ENCODE measurements at places on chromosomes 13 and 19.
A peak's percentile ranks its signal among the peaks of the same experiment; 100 is the strongest.

- no peak for DNase-seq
- H3K36me3 ChIP-seq = no peaks in the 10 kb centered on the region
- no peaks in the 10 kb centered on the region for H3K27me3 ChIP-seq
- no peak overlapping the region for H3K4me3 ChIP-seq
These were observed 89.0 kb upstream of the SPATA13 start for GRCh38 chr13:24071423-24072075.

- H3K36me3 ChIP-seq = no peaks in the 10 kb centered on the region
- no peak for DNase-seq
- no peak overlapping the region for H3K4me3 ChIP-seq
- H3K4me1 ChIP-seq = no peaks in the 10 kb centered on the region
These were observed 515.7 kb downstream of the TBC1D4 start for GRCh38 chr13:74966275-74966674.

GRCh38 chr13:113357529-113357928 is 6.4 kb downstream of the GRTP1 start:
- H3K4me1 ChIP-seq = no peaks in the 10 kb centered on the region
- H3K4me3 ChIP-seq = no peak overlapping the region
- no peaks in the 10 kb centered on the region for H3K36me3 ChIP-seq
- H3K27ac ChIP-seq = no peak overlapping the region
- no peak for DNase-seq

DNA sequence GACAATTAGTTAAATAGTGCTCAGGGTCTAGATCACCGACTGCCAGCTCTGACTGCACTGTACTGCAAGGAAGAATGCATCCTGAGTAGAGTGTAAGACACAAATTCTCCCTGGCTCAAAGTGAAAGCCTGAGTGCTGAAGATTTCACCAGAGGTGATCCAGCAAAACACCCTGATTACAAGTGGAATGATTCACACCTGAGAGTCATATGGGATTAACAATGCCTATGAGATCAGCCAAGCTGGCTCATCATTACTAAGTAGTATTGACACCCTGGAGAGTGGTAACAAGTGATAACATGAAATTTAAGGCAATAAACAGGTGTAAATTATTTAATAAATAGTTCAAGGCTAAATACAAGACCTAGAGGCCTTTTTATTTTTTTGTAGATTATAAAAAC is 403.8 kb upstream of the PRR20A start:
- no peak for DNase-seq
- H3K4me3 ChIP-seq = no peak overlapping the region
- H3K27me3 ChIP-seq = no peaks in the 10 kb centered on the region
- no peaks in the 10 kb centered on the region for H3K4me1 ChIP-seq
- H3K27ac ChIP-seq = no peak overlapping the region

DNA sequence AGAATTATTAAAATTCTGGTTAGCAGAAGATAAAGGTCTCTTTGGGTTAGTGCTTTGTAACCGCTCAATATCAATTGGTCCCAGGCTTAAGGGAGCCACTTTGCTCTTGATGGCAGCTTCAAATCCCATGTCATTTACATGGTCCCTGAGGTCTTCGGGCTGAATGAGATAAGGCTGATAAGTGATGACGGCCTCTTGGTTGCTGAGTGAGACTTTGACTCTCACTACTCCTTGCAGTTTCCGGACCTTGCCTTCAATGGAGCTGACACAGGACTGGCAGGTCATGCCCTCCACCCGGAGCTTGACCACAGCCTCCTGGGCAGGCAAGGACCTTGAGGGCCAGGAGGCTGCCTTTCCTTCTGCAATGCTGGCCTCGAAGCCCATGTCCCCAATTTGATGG is 36.8 kb downstream of the ATP7B start:
- no peak overlapping the region for H3K4me3 ChIP-seq
- no peaks in the 10 kb centered on the region for H3K27me3 ChIP-seq
- peaks cover 20% of the 10 kb centered on the region for H3K4me1 ChIP-seq
- no peak overlapping the region for H3K27ac ChIP-seq
- peaks cover 5% of the 10 kb centered on the region for H3K36me3 ChIP-seq
- DNase-seq = no peak

DNA sequence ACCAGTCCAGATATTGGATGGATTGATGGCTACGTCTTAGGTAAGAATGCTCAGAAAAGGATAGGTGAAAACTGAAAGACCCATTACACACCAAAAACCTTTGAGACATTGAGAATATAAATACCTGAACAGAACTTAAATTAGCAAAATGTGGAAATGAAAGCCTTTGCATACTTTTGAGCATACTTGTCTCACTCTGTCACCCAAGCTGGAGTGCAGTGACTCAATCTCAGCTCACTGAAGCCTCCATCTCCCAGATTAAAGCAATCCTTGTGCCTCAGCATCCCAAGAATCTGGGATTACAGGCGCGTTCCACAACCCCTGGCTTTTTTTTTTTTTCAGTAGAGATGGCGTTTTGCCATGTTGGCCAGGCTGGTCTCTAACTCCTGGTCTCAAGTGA is 695.3 kb downstream of the DACH1 start:
- H3K27ac ChIP-seq = no peak overlapping the region
- H3K27me3 ChIP-seq = no peaks in the 10 kb centered on the region
- H3K4me3 ChIP-seq = no peak overlapping the region
- no peak for DNase-seq

- H3K4me3 ChIP-seq = no peak overlapping the region
- no peaks in the 10 kb centered on the region for H3K27me3 ChIP-seq
- no peak for DNase-seq
- H3K36me3 ChIP-seq = no peaks in the 10 kb centered on the region
- no peaks in the 10 kb centered on the region for H3K4me1 ChIP-seq
These were observed 46.3 kb downstream of the ZNF724 start for GRCh38 chr19:23203841-23204344.

- H3K27ac ChIP-seq = no peak overlapping the region
- H3K27me3 ChIP-seq = no peaks in the 10 kb centered on the region
- H3K4me3 ChIP-seq = no peak overlapping the region
- no peaks in the 10 kb centered on the region for H3K36me3 ChIP-seq
These were observed 24.0 kb downstream of the RNF6 start for GRCh38 chr13:26198116-26198515.

GRCh38 chr13:39371706-39372105 is 231.3 kb downstream of the LHFPL6 start:
- H3K4me3 ChIP-seq = no peak overlapping the region
- no peaks in the 10 kb centered on the region for H3K36me3 ChIP-seq
- H3K27ac ChIP-seq = no peak overlapping the region
- no peak for DNase-seq
- H3K4me1 ChIP-seq = no peaks in the 10 kb centered on the region
- H3K27me3 ChIP-seq = no peaks in the 10 kb centered on the region

DNA sequence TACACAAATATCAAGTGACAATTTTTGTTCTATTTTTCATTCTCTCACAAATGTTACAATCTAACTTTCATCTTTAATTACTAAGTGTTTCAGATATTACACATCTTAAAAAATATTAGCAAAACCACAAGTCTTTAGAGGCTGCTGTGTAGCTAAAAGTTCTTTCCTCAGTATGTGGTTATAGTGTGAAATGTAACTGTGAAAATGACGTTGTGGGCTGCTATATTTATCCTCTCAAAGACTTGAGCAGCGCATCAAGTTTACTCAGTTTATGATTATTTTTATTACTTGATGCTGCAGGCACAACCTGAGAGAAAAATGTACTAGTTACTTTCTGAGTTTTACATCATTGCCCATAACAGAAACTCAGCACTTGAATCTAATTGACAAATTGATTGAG is 2860.6 kb upstream of the PCDH20 start:
- H3K27me3 ChIP-seq = no peaks in the 10 kb centered on the region
- H3K27ac ChIP-seq = no peak overlapping the region
- no peak overlapping the region for H3K4me3 ChIP-seq
- H3K4me1 ChIP-seq = no peaks in the 10 kb centered on the region
- DNase-seq = no peak

- H3K27ac ChIP-seq = no peak overlapping the region
- H3K27me3 ChIP-seq = no peaks in the 10 kb centered on the region
- no peak for DNase-seq
- no peaks in the 10 kb centered on the region for H3K4me1 ChIP-seq
- peaks cover 4% of the 10 kb centered on the region for H3K36me3 ChIP-seq
- no peak overlapping the region for H3K4me3 ChIP-seq
These were observed 15.5 kb downstream of the IRGC start for GRCh38 chr19:43731346-43731745.

DNA sequence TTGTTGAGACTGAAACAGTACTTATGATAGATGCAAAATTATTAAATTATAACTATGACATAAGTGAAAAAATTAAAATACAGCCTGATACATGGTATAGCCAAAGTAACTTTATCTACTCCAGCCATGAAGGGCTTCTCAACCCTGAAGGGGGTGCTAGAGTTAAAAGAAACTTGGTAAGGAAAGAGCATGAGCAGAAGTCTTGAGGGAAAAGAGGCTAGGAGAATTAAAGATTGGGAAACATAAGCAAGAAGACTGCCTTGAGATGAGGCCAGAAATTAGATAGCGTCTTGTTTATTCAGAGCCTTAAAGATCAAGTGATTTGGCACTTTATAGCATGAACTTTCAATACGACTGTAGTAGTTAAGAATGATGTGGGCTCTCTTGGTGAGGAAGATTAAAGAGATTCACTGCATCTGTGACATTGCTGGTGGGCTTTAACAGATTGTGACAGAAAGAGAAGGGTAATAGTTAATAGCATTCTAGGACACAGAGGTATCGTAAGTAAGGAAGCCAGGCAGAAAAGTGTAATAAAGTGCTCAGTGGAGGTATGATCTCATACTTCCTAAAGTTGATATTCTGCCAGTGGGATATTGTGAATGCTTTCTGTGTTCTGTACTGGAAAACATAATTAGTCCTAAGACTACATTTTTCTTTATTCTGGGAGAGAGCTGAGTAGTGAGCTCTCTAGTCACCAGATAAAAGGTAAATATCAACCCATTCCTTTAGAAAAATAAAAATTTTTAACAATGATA is 385.4 kb upstream of the PRR20A start:
- no peaks in the 10 kb centered on the region for H3K36me3 ChIP-seq
- H3K27me3 ChIP-seq = no peaks in the 10 kb centered on the region
- no peak for DNase-seq
- no peak overlapping the region for H3K27ac ChIP-seq
- no peak overlapping the region for H3K4me3 ChIP-seq
- H3K4me1 ChIP-seq = no peaks in the 10 kb centered on the region

GRCh38 chr13:43127827-43128226 is 104.4 kb downstream of the DNAJC15 start:
- DNase-seq = no peak
- no peaks in the 10 kb centered on the region for H3K36me3 ChIP-seq
- no peak overlapping the region for H3K27ac ChIP-seq
- H3K4me1 ChIP-seq = no peaks in the 10 kb centered on the region

DNA sequence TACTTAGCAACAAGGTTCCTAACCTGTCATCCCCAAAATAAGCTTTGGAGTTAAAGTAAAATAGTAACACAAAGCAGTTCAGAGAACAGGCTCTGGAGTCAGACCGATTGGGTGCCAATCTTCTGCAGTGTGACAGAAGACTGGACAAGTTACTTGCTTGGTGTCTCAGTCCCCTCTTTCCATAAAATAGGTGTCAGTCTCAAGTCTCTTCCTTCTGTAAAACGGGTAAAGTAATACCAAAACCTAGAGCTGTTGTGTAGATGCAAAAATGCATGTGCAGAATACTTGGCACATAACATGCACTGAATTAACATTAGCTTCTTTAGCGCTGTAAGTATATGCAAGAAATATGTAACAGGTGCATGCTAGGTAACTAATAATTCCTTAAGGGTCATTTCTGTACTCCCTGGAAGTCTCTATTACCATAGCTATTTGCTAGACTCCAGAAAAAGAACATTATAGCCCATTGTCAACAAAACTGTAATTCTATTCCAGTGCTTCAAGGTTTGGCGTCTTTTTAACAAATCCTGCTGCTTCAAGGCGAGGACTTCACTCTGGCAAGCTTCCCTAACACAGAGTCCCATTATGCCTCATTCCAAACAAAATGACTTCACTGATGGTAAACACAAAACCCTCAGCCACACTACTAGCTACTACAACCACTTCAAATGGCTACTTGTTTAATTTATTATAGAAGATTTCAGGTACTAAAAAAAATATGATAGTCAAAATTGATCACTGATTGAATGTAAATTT is 32.8 kb downstream of the ELF1 start:
- peak overlapping the region; percentile 87 for H3K27ac ChIP-seq
- no peaks in the 10 kb centered on the region for H3K36me3 ChIP-seq
- no peaks in the 10 kb centered on the region for H3K27me3 ChIP-seq
- no peak overlapping the region for H3K4me3 ChIP-seq

- H3K27ac ChIP-seq = no peak overlapping the region
- no peak overlapping the region for H3K4me3 ChIP-seq
- no peaks in the 10 kb centered on the region for H3K4me1 ChIP-seq
- no peaks in the 10 kb centered on the region for H3K36me3 ChIP-seq
These were observed 190.4 kb downstream of the DCLK1 start for GRCh38 chr13:35940734-35941133.

- H3K36me3 ChIP-seq = no peaks in the 10 kb centered on the region
- no peaks in the 10 kb centered on the region for H3K4me1 ChIP-seq
- H3K4me3 ChIP-seq = no peak overlapping the region
- DNase-seq = no peak
- no peak overlapping the region for H3K27ac ChIP-seq
- H3K27me3 ChIP-seq = no peaks in the 10 kb centered on the region
These were observed 205.4 kb downstream of the SHISA2 start for GRCh38 chr13:25846222-25846984.

- no peak overlapping the region for H3K4me3 ChIP-seq
- no peaks in the 10 kb centered on the region for H3K4me1 ChIP-seq
- no peak for DNase-seq
- H3K27ac ChIP-seq = no peak overlapping the region
- H3K27me3 ChIP-seq = no peaks in the 10 kb centered on the region
These were observed 40.5 kb downstream of the FAM124A start for GRCh38 chr13:51262501-51263211.

DNA sequence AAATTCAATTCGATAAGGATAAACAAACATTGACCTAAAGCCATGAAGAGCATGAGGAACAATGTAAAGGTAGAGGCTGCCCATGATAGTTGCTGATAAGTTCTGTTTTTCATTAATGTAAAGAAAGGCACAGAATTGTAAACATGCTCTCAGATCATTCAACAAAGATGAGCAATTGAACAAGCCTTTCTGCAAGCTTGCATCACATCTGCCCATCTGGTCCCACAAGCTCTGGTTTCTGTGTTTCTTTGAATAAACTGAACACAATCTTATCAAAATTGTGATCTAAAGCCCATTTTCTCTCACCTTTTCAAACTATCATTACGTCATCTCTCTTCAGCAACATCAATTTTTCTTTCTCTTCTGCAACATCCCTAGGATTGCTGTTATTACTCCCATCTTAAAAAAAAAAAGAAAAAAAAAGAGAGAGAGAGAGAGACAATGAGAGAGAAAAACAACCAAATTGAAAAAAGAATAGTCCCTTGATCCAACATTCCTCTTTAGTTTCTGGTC is 487.2 kb upstream of the GPC6 start:
- H3K27me3 ChIP-seq = no peaks in the 10 kb centered on the region
- DNase-seq = no peak
- H3K36me3 ChIP-seq = no peaks in the 10 kb centered on the region
- no peak overlapping the region for H3K27ac ChIP-seq
- H3K4me3 ChIP-seq = no peak overlapping the region
- H3K4me1 ChIP-seq = no peaks in the 10 kb centered on the region

GRCh38 chr13:81133066-81133465 is 792.1 kb upstream of the SPRY2 start:
- no peak for DNase-seq
- no peak overlapping the region for H3K27ac ChIP-seq
- no peaks in the 10 kb centered on the region for H3K36me3 ChIP-seq
- no peaks in the 10 kb centered on the region for H3K4me1 ChIP-seq
- no peak overlapping the region for H3K4me3 ChIP-seq

GRCh38 chr19:5398693-5399057 is 56.5 kb upstream of the ZNRF4 start:
- no peak overlapping the region for H3K4me3 ChIP-seq
- H3K27ac ChIP-seq = no peak overlapping the region
- no peaks in the 10 kb centered on the region for H3K36me3 ChIP-seq
- no peak for DNase-seq
- no peaks in the 10 kb centered on the region for H3K4me1 ChIP-seq
